ENCODE measurements at places on chromosomes 6 and 20.

DNA sequence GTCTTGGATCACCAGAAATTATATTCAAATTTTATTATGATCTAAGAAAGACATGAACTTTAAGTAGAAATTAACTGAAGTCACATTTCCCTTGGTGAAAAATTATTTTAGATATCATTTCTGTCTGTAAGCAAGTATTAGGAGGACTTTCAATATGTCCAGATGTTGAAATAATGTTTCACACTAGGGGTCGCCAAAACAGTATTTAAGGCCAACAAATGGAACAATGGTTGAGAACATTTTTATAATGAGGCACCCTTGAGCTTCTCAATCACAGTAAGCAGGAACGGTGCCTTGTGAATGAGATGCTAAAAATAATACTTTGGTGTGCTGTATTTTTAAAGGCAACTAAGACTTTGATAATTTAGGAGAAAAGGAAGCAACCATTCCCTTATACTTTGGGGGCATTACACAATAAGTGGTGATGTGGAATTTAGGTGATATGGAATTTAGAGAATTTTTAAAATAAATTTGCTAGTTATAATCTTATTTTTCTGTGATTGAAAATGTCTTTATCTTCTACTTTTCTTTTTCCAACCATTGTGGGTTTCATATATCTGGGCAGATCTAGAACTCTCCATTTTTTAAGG lies 9.6 kb upstream of the SF3B5 start:
- peak; percentile 70 for DNase-seq

- no peak for DNase-seq
These were observed 4.5 kb upstream of the CITED2 start for GRCh38 chr6:139378882-139379341.

GRCh38 chr6:19181211-19181610 lies 656.0 kb upstream of the ID4 start:
- no peak for DNase-seq

GRCh38 chr6:36638579-36638978 lies 39.9 kb upstream of the CDKN1A start:
- no peak for DNase-seq

GRCh38 chr20:52783769-52784168 lies 188.4 kb upstream of the TSHZ2 start:
- no peak for DNase-seq

DNA sequence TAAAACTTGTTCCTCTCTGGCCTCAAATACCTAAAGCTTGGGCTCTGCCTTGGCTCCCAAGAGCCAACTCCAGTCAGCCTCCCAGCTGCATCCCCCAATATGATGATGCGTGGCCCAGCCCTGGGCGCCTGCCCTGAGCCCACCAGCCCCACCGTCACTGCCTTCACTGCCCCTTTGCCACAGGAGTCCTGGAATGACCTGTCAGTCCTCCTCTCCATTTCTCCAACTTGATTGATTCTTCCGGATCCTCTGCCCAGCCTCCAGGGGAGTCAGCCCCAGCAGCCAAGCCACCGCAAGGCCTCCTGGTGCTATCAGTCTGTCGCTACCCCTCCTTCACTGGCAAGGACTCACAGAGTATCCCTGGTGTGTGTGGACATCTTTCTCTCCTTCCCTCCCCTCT lies 96.7 kb upstream of the PMEPA1 start:
- DNase-seq = no peak

- DNase-seq = no peak
These were observed 75.8 kb downstream of the PDE10A start for GRCh38 chr6:165587206-165587605.

DNA sequence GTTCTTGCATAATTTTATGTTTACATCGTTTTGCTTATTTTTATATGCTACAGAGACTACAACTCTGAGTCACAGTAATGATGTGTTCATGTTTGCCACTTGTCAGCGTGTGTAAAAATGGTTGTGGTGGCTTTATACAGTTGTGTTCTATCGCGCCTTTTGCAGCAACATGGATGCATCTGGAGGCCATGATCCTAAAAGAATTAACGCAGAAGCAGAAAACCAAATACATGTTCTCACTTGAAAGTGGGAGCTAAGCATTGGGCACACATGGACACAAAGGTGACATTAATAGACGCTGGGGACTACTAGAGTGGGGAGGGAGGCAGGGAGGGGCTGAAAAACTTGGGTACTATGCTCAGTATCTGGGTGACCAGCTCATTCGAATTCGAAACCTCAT lies 996 bp upstream of the SEC23B start:
- no peak for DNase-seq

Data from glomerular endothelial cell (primary cell).